ENCODE measurements at places on chromosomes 5 and 9.

- DNase-seq, result no peak
Observed at GRCh38 chr5:1666812-1667588, 132.6 kb downstream of the MRPL36 start.

DNA sequence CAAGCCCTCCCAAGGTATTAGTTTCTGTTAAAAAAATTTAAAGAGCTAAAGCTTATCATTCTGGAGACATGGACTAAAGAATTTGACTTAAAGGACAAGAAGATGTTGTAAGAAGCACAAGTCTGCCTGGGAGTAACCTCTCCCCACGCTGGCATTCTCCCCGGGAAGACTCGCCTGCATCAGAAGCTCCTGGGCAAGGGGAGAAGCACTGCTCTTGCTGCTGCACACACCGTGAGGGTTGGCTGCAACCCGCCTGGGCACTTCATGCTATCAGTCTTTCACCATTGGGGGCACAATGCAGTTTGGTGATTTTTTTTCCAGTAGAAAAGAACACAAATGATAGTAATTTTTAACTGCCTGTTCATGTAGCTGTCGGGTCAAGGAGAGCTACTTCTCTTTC is 192.5 kb upstream of the PANK3 start:
- no peak for DNase-seq

DNA sequence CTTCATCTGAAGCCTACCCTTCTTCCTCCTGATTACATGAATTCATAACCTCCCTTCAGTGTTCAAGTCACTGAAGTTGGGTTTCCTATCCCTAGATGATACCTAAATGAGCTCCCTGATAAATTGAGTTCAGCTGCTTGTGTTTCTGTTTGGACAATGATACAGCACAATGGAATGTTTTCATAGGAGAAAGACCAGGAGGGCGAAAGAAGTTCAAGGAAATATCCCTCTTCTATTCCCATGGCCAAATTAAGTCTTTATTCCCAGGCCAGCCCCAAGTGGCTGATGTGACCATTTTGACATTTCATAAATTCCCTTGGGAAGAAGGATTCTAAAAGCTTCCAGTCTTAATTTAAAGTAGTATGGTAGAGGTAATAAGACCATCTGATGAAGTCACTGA is 555.8 kb upstream of the CLINT1 start:
- DNase-seq, result no peak

DNA sequence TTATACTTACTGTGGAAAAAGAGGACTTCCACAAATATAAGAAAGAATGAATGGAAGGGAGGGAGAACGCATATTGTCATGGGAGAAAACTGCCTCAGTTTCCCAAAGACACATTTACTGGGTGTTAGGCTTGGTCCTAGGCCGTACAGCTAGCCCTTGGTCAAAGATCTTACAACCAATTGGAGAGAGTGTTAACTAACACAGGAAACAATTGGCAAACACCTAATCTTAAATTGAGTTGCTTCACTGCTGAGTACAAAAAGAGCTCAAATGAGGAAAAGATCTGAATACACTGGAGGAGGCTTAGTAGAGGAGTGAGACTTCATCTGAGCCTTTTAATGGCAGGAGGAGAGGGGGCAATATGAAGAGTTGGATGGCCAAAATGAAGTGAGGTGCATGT is 161.7 kb downstream of the GLIS3 start:
- no peak for DNase-seq

GRCh38 chr5:8288897-8289516 is 420.1 kb downstream of the MTRR start:
- no peak for DNase-seq

GRCh38 chr9:124321935-124322334 is 64.2 kb downstream of the NEK6 start:
- no peak for DNase-seq
